Activated T-cell treated with anti-CD3 and anti-CD28 coated beads, Interleukin-2, amount 50 U/mL, for 72 hours (primary cell): ENCODE measurements at places on chromosomes 2 and 18.

- DNase-seq = no peak
These were observed 6.2 kb upstream of the INPP4A start for GRCh38 chr2:98438190-98439133.

DNA sequence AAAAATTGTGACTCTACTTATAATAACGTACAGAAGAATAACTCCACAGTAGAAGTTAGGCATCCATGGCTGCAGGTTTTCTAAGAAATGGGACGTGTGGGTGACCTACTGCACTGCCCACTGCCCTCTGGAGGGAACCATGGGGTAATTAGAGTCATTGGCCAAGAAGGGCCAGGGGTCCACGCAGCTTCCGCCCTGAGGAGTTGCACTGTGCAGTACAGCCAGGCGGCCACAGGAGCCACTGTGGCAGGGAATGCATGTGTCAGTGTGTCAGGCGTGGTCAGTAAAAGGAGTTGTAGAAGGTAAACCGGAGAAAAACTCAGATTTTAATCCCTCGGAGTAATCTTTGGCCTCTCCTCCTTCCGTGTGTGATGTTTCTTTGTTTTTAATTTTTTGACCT lies 24.8 kb downstream of the NCK2 start:
- DNase-seq = no peak

DNA sequence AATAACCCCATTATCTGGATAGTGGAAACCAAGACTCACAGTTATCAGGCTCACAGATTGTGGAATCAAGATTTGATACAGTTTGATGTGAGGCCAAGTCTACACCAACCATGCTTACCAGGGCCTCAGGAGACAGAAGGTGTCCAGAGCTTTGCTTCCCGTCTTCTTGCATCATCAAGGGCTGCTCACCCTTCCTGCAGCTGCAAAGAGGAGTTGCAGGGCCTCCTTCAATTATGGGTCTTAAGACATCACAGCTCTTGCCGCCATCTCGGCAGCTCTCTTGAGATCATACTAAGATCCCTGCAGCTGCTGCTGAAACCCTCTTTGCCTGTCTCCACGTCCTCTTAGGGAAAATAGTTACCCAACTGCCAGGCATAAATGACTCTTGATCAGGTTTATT lies 176.0 kb downstream of the MGAT5 start:
- DNase-seq = no peak

- no peak for DNase-seq
These were observed 865 bp downstream of the GALR1 start for GRCh38 chr18:77250501-77250925.

DNA sequence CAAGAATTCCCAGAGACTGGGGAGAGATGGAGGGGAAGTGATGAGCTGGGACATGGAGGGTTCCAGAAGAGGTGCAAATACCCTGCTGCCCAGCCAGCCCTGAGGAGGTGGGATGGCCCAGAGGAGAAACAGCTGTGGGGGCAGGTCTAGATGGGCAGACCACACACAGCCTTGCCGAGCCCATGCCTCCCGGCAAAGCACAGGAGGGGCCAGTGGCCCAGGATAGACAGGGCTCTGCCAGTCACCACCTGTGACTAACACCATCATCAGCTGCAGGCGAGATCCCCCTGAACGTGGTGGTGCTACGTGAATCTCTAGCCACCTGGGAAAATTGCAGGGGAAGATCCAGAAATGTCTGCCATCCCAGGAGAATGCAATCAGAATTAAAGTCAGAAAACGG lies 39.4 kb downstream of the SCTR start:
- DNase-seq = no peak

- DNase-seq = no peak
These were observed 36.0 kb upstream of the IKZF2 start for GRCh38 chr2:213187386-213187785.

DNA sequence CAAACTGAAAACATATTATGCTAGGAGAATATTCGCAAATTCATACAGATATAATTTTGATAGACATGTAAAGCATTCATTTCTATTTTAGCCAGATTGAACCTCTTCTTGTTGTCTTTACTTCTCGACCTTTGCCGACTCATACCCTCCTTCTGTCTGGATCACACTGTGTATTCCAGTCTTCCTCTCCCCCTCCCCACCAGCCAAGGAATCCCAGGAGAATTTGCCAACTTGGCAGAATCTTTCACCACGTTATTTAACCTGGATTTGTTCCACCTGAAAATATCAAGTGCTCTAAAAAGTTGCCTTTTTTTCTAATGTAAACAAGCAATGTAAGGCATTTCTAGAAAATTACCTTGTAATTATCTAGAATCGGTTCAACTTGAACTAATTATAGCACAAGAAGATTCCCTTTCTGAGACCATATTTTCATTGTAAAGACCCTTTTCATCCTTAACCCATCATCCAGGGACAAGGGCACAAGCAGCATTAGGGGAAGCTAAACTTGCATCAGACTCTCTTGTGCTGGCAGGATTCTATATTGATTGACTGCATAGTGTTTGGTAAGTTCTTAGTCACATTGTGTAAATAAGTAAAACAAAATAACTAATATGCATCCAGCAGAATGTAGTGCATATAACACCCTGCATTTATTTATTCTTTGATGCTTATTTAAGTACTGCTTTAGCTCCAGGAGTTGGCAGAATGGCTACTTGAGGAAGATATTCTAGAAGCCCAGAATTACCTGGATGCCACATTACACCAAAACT lies 1328.7 kb upstream of the NXPH2 start:
- no peak for DNase-seq

- no peak for DNase-seq
These were observed 137.6 kb downstream of the WDSUB1 start for GRCh38 chr2:159148901-159149300.

DNA sequence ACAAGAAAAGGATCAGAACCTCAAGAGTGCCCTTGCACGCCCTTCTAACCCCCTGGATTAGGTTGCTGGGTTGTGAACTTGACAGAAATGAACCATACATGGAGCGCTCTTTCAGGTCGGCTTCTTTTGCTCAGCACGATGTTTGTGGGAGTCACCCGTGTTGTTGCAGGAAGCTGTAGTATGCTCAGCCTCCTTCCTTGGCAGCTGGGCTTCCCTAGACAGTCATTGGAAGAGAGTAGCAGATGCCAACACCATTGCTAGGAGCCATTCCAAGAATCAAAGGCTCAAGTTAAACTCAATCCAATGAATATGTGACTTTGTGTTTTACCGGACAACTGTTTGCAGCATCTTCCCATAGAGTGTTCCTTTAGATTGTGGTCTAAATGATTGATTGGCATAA lies 47.0 kb downstream of the RAB12 start:
- no peak for DNase-seq

- DNase-seq = no peak
These were observed 16.5 kb downstream of the NMUR1 start for GRCh38 chr2:231513746-231514224.

GRCh38 chr18:65091744-65092329 lies 659.0 kb upstream of the CDH7 start:
- no peak for DNase-seq

- no peak for DNase-seq
These were observed 36.1 kb upstream of the NDUFV2 start for GRCh38 chr18:9066358-9066757.

- no peak for DNase-seq
These were observed 142.9 kb upstream of the ZSWIM2 start for GRCh38 chr2:186991766-186992417.

- no peak for DNase-seq
These were observed 119.3 kb upstream of the MSH2 start for GRCh38 chr2:47283659-47284058.

- no peak for DNase-seq
These were observed 75.1 kb downstream of the MBD5 start for GRCh38 chr2:148096012-148096411.

DNA sequence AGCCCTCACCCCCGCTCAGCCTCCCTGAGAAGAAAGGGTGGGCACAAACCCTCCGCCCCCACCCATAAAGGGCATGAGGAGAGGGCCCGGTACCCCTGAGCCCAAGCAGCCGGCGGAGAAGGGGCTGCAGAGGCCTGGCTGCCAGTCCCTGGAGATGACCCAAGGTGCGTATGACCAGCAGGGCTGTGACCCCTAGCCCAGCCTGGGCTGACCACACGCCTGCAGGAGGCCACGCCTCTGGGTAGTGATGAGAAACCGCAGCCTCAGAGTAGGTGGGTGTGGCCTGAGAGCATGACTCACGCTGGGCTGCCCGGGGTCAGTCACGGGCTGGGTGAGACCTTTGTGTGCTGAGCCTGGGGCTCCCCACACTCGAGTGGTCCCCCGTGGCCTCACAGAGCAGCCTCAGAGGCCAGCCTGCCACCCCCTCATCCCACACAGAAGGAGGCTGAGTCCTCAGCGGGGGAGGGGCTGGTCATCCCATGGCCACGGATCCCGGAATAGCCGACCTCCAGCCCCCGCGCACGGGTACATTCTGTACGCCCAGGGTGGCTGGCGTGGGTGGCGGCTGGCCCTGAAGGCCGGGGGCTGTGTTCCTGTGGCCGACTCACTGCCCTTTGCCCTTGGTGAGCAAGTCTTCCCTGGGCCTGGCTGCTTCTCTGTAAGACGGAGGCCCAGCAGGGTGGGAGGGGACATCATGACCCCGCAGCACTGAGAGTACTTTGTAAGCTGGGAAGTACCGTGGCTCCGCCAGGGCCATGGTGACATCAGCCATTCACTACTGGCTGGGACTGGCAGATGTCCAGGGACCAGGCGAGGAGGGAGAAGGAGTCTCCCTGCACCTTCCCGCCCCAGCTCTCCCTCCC lies 110.8 kb upstream of the OTOS start:
- DNase-seq = no peak

DNA sequence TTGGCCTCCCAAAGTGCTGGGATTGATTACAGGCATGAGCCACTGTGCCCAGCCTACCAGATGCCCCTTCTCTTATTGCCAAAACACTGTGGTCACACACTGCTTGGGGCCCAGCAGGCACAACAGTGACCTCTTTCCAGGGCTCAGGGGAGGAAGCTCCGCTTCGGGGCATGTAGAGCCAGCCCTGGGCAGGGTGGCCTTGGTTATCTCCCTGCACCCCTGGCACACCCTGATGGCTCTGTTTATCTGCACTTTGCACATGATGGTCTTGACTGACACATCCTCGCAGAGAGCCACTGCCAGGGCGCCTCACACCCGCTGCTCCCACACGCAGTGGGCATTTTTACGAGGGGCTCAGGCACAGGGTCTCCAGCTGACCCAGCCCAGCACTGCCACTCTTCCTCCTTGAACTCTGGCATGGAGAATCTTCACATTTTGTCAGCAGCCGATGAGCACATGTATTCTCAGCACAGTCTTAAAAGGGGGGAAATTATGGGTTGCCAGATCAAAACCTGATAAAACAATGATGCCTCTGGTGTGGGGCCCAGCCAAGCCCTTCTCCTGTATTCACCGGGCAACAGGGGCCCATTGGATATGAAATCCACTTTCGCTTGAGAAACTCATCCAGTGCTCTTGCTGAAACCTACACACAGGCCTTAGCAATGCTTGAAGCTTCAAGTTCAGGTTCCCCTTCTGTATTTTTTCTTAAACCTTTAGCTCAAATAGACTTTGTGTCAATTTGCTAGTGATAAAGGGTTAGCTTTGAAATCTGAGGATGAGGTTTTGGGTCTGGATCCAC lies 5.9 kb downstream of the GYPC start:
- peak; percentile 23 for DNase-seq

- no peak for DNase-seq
These were observed 577.4 kb upstream of the GCFC2 start for GRCh38 chr2:76288146-76288545.

GRCh38 chr2:36354811-36355150 lies 797 bp upstream of the CRIM1 start:
- DNase-seq = no peak
